ENCODE measurements at places on chromosomes 7 and 10.
A peak's percentile ranks its signal among the peaks of the same experiment; 100 is the strongest.

GRCh38 chr10:12944931-12945330, 56.6 kb downstream of the CCDC3 start:
- no peak for DNase-seq

DNA sequence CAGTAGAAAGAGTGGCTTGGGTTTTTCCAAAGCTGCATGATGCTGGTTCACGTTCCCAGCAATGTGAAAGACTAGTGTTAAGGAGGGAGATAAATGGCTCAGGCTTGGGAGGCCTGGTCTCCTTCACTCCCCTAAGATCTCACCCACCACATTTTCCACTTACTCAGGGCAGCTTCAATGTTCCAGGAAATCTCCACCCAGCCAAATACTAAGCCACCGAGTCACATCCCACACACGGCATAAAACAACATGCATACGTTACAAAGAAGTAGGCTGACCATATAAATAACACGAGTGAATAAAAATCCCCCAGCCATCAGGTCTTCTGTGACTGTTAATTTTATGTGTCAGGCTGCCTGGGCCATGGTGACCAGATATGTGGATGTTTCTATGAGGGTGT, 303.5 kb downstream of the SFMBT2 start:
- DNase-seq, result no peak

DNA sequence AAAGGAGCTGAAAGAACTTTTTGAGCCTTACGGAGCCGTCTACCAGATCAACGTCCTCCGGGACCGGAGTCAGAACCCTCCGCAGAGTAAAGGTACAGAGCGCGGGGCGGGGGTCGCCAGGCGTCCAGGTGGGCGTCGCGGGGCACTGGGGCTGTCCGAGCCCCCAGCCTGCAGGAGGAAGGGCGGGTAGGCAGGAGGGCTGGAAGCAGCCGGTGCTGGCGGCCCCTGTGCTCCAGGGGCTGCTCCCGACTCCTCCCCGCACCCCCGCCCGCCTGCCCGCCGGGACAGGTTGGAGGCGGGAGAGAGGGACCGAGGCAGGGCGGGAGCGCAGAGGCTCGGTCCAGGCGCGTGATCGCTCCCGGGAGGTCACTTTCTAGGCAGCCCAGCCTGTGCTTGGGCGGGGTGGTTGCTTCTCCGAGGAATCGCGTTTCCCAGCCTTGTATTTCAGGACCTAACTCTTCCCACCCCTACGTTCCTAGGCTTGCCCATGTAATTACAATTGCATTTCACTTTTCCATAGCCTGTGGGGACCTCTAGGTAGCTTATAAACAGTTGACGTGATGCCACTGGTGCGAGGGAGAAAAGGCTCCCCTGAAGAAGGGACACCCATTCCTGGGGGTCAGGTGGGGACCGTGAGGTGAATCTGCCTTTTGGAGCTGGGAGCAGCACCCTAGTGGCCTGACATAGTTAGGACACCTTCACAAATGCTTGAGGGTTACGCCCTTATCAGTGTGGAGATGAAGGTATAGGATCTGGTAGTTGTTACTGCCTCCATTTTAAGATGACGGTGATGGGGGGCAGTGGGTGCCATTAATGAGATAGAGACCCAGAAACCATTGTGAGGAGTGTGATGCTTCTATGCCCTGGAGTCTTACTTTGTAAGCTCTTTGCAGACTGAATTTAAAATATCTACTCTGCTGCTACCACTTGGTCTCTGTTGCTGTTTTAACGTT, 148.2 kb downstream of the CELF2 start:
- DNase-seq, result no peak

- DNase-seq, result no peak
Measured at GRCh38 chr7:48296966-48297365, 125.7 kb downstream of the ABCA13 start.

DNA sequence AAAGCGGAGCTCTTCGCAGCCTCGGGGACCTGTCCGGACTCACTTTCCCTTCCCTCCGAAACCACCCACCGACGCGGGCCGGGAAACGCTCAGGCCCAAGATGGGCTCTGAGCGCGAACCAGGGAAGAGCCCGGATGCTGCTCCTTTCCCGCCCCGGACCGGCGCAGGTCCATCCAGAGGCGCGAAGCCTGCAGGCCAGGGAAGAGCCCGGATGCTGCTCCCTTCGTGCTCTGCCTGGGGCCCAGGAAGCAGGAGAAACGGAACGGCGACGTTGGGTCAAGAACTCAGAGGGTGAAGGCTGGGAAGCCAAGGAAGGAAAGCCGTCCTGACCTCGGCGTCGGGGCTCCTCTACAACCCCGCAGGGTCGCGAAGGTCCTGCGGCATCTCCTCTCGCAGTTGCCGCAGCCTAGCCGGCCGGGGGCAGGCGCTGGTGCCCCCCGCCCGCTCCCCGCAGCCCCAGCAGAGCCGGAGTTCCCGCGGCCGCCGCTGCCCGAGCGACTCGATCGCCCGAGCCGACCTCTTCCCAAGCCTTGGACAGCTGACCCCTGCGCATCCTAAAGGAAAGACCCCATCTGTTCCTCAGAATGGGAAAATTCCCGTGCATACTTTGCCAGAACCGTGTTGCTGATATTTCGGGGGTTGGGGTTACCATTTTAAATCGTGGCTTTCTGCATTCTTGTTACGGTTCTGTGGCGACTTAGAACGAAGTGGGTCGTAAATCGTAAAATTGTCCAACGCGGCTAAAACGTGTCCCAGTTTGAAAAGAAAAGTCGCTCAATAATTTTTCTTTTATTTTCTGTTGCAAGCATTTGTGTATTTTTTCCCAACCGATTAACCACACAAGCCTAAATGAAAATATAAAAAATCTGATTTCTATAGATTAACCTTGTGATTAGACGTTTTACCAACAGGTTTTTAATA, 7.5 kb downstream of the HOXA1 start:
- no peak for DNase-seq

- no peak for DNase-seq
Measured at GRCh38 chr7:83130191-83130590, 32.5 kb downstream of the PCLO start.

GRCh38 chr7:139153832-139154231, 44.3 kb upstream of the ZC3HAV1 start:
- peak; percentile 37 for DNase-seq

GRCh38 chr10:24333736-24334135, 124.8 kb downstream of the KIAA1217 start:
- peak; percentile 17 for DNase-seq

- no peak for DNase-seq
Measured at GRCh38 chr10:88544140-88544870, 38.8 kb downstream of the RNLS start.

DNA sequence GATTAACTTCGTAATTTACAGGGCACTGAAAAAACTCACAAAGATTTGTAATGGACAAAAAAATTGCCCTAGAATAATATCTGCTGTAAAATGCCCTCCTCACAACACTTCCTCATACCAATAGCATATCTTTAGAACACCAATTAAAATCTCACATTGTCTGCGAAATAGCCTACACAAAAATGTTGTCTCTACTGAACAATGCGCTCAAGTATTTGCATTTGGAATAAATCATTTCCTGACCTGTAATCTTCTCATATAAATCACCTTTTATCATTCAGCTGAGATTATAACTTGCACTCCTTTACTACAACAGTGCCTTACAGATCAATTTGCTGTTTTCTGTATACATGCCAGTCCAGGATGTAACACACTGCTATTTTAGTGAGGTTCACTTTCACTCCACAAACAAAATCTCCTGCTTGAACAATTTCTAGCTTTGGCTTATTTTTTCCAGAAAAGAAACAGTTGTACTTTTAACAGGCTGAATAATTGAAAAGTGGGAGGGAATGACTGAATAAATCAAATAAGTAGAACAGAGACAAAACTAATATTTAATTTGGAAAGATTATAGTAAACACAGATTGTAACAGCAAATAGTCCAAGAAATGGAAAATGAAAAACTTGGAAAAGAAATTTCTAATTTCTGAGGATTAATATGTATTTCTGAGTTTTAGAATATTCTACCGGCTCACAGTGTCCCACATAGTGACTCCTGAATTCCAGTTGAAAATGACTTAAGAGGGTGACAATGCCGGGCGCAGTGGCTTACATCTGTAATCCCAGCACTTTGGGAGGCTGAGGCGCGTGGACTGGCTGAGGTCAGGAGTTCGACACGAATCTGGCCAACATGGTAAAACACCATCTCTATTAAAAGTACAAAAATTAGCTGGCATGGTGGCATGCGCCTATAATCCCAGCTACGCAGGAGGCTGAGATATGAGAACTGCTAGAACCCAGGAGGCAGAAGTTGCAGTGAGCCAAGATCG, 30.6 kb downstream of the JMJD1C start:
- no peak for DNase-seq

- no peak for DNase-seq
Measured at GRCh38 chr10:3239920-3240894, 67.6 kb upstream of the PITRM1 start.

DNA sequence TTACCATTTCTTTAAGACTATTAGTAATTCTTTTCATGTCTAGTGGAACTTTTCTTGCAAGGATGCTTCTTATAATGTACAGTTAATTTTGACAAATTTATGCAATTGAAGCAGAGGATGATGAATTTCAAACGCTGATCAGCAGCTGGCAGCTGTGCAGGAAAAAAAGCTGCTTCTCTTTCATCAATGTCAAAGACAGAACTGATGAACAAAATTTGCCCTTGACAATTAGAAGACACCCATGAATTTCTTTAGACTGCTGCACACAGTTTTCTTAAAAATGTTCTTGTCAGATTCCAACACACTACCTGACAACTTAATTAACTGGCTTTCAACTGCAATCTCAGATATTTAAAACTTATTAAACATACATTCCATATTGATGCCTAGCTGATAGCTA, 138.3 kb downstream of the SKAP2 start:
- DNase-seq, result no peak

DNA sequence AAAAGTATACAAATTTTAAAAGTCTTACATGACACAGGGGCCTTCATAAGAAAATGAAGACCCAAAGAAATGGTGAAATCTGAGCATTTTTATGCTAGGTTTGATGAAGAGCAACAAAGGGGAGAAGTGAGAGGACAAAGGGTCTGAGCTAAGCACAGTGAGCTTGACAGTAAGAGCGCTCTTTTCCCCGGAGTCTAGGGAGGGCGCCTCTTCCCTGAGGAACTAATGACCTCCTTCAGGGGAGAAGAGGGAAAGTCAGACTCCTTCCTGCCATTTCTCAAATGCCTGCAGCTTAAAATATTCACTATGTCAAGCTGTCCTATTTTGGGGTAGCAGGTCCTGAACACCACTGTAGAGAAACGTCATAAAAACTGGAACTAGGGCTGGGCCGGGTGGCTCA, 18.1 kb upstream of the PAXIP1 start:
- DNase-seq, result no peak

- no peak for DNase-seq
Measured at GRCh38 chr10:94210440-94211168, 152.1 kb downstream of the NOC3L start.

- DNase-seq, result no peak
Measured at GRCh38 chr10:128144547-128144946, 18.3 kb upstream of the MKI67 start.

GRCh38 chr10:1190052-1190395, 133.8 kb downstream of the WDR37 start:
- DNase-seq, result no peak
